ENCODE measurements at places on chromosomes 6 and 20.

DNA sequence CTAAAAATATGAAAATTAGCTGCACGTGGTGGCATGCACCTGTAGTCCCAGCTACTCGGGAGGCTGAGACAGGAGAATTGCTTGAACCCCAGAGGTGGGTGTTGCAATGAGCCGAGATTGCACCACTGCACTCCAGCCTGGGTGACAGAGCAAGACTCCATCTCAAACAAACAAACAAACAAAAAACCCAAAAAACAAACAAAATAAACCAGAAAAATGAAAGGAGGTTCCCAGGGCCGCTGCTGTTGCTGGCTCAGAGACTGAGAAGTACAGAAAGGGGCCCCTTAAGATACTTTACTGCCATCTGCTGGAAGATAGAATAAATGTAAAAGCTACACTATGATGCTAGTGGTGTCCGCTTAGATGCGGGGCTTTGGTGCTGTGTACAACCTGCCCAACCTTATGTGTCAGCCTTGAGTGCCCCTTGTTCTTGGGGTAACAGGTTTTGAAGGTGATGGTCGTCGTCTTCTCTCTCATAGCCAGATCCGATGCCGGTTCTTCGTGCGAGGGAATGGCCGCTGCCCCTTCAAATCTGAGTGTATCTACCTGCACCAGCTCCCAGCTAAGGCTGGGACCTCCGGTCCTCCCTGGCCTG lies 2.8 kb upstream of the FANCE start:
- DNase-seq: no peak

- DNase-seq: no peak
Measured at GRCh38 chr6:140393665-140394540, 1019.5 kb upstream of the CITED2 start.

GRCh38 chr6:109282756-109283155 lies 99.5 kb downstream of the CD164 start:
- no peak for DNase-seq

DNA sequence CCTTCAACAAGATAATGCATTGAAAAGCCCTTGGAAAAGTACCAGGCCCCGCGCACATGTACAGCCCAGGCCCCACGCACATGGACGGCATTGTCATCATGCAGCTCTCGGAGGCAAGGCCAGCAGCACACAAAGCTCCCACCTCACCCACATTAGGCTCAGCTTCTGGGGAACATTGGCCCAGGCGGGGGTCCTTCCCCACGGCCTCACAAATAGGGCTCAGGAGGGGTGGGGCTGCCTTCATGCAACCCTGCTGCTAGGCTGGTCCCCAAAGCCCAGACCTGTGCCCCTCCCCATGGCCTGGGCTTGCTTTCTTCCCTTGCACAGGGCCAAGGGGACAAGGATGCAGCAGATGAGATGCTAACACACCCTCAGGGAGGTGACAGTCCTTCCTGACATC lies 26.7 kb downstream of the NPEPL1 start:
- no peak for DNase-seq

DNA sequence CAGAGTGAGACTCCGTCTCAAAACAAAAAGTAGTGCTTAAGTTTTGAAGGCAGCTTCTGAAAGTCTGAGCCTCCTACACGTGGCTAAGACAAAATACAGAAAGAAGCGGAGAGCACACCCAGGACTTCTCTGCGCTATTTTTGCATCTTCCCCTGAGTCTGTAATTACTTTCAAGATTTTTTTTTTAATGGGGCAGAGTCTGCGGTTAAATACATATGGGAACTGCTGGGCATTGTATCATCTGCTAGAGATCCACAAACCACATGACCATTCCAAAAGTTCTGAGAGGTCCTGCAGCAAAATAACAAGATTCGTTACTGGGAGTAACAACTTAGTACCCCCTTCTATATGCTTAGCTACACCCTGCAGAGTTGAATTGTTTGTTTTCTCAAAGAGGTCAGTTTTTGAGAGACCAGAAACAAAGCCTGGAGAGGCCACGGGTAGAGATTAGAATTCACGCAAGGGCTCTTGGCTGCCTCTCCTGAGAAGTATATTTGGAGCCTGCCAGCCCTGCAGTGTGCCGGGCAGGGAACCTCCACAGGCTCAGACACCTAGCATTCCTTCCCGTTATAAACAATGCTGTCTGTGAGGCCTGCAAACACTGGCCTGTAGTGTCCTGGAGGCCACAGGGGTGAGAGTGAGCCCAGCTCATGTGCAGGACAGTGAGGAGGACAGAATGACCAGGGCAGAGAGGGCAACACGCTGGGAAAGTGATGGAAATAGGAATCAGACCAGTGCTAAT lies 48.2 kb upstream of the FAM50B start:
- no peak for DNase-seq

GRCh38 chr6:6331393-6331792 lies 10.9 kb upstream of the F13A1 start:
- DNase-seq: no peak

GRCh38 chr6:11767978-11768756 lies 10.4 kb downstream of the ADTRP start:
- no peak for DNase-seq

DNA sequence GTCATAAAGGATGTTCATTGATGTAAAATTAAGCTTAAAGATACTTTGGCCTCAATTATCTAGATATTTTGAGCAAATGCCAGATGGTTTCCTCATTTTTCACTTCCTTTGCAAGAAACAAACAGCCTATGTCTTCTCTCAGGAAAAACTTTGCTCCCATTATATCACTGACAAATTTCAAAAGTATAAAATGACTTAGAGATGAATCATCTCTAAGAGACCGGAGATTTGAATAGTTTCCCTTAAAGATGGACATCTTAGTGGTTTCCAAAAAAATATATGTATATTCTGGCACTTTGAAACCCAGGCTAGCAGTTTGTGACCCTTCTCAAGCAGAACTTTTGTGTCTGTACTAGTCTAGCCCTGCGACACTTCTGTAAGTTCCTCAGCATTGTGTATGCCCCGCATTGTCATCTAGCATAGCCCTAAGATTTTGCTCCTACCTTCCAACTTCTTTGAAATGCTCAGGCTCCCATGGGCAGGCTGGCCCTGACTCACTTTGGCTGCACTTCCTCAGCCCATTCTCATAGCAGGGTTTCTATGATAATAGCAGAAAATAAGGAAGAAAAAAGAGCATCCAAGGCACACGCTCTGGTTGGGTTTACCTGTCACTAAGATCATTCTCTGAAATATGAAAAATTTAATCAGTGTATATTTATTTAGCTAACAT lies 25.7 kb upstream of the POU3F2 start:
- no peak for DNase-seq

DNA sequence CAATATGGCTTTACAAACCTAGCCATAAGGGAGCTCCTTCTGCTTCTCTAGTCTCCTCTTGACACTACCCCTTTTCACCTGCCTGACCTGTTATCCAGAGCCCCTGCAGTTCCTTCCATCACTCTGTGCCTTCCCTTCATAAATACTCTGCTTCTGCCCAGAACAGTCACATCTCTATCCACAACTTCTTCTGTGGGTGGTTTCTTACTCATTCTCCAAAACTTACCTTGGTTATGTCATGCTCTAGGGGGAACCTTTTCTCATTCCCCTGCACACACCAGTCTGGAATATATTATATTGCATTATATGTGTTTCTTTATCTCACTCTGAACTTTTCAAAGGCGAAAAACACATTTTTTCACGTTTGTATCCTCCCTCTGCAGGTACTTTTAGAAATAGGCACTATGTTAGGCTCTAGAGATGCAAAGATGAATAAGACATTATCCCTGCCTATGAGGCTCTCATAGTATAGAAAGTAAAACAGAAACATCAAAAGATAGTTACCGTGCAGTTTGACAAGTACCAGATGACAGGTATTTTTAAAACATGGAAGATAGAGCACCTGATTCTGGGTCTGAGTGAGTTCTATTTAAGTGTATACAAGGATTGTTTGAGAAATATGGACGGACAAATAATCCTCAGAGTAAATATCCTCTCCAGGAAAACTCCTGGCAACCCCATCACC lies 51.5 kb downstream of the AIG1 start:
- DNase-seq: no peak

- no peak for DNase-seq
Measured at GRCh38 chr6:127118298-127119101, at the start of gene RSPO3. TSS of gene RSPO3 (plus strand) at chr6:127118671. CDS start at chr6:127119193, 522 bp downstream.

DNA sequence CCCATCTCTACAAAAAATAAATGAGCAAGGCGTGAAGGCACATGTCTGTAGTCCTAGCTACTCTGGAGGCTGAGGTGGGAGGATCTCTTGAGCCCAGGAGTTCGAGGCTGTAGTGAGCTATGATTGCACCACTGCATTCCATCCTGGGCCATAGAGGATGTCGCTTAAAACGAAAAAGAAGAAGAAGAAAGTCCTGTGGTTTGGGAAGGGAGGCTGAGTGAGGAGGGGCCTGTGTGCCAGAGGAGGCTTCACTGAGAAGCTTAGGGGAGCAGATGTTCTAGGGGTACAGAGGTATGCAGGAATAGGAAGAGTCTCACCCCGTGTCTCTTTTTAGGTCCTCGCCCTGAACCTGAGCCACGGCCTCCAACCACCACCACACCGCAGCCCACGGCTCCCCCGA lies 4.2 kb downstream of the MMP9 start:
- no peak for DNase-seq

DNA sequence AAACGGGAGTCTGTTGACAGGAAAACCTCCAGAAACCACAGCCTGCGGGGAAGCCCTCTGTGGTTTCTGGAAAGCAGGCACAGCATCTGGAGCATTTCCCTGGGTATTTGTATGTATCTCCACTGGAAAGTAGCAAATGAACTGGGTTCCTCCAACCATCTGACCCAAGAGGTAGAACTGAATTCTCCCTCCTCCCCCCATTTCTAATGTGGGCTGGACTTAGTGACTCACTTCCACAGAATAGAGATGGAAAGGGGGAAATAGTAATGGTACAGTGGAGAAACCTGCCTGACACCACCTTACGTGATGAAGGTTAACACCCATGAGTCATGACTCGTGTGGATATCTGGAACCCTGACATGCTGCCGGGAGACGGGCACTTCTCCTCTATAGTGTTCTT lies 51.9 kb upstream of the XRN2 start:
- no peak for DNase-seq

- DNase-seq: no peak
Measured at GRCh38 chr6:98716341-98716740, 118.0 kb upstream of the POU3F2 start.

DNA sequence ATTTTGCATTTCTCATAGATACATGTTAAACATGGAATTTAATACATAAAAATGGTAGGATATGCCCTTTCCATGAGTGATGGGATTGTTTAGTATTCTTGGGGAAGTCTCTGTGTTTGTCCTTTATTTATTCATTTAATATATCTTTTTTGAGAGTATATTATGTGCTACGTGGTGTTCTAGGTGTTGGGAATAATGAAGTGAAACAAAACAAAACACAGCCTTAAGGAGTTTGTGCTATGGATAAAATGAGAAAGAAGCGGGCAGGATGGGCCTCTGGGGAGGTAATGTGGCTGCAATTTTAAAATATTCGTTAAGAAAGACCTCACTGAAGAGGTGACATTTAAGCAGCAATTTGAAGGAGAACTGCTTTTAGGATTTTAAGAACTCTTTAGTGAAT lies 851.5 kb downstream of the MAFB start:
- DNase-seq: no peak

GRCh38 chr6:136123468-136123867 lies 126.6 kb downstream of the MTFR2 start:
- no peak for DNase-seq

DNA sequence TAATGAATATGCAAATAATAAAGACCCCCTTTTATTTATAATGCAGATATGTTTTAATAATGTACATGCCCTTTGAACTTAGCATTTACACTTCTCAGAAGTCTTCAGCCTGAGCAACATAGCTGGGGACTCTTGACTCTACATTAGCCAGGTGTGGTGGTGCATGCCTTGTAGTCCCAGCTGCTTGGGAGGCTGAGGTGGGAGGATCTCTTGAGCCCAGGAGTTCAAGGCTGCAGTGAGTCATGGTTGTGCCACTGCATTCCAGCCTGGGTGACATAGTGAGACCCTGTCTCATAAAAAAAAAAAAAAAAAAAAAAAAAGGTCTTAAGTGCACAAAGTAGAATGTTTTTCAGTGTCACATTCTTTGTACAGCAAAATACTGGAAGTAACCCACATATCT lies 17.3 kb upstream of the MAPK13 start:
- DNase-seq: no peak

- no peak for DNase-seq
Measured at GRCh38 chr20:23636182-23636907, 1.4 kb downstream of the CST3 start.

DNA sequence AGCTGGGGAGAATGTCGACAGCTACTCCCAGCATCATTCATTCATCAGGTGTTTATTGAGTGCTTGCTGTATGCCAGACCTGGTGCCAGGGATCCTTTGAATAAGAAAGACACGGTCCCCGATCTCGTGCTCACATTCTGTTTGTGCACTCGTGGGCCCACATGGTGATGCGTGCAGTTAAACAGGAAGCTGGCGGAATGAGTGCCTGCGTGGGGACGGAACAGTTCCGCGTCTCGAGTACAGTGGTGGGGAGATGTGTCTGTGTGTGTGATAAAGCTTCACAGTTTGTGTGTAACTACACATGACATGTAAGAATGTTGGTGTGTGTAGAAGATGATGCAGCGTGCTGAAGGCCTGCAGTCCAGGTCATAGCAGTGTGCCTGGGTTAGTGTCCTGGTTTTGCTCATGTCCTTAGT lies 6.5 kb downstream of the RBM38 start:
- no peak for DNase-seq

- no peak for DNase-seq
Measured at GRCh38 chr20:58408603-58409246, 19.7 kb downstream of the VAPB start.

- DNase-seq: no peak
Measured at GRCh38 chr6:11833626-11834592, 55.3 kb upstream of the ADTRP start.

DNA sequence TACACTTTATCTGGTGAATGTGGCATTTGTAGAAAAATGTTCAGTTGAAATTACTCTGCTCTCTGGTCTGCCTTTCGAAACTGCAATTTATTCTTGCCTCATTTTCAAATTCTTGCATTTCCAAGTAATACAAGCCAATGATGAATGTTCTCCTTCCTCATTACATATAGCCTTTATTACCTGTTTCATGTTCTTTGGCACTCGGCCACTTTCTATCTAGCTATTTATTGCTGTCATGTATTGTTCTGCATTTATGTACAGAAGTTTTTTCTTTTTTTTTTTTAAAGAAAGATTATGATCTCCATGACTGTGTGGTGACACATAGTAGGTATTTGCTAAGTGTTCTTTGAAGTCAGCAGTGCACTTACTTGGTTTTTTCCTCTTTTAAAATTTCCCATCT lies 261.4 kb downstream of the ZFAND3 start:
- DNase-seq: no peak

DNA sequence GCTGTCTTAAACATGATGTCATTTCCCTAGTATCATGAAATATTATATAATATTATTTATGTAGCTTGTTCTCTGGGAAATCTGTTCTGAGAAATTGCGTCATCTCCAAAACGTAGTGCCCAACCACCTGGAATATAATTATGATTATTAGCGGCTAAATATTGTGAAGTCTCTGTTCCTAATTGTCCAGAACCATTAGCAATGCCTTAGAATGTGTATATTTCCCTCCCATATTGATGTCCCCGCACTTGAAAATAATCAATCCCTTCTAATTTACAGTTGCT lies 54.4 kb downstream of the OTOR start:
- DNase-seq: no peak
